ENCODE measurements at places on chromosomes 5 and 9.

DNA sequence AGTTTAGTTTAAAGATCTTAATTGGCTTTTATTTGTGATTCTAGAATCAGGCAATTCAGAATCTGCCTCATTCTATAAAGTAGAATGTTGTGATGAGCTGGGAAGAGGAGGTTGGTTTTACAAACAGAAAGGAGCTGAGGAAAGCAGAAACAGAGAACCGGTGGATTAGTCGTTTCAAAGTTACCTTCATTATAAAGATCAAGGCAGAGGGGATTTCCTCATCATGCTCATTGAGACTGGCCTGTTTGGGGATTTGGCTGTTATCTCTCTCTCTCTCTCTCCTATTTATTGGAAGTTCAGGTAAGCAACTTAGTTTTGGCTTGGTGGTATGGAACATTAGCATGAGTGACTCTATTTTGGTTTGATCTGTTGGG lies 134.0 kb downstream of the GCNT1 start:
- no peak for DNase-seq

GRCh38 chr5:147844846-147845245 lies 13.4 kb upstream of the SPINK1 start:
- DNase-seq = no peak

DNA sequence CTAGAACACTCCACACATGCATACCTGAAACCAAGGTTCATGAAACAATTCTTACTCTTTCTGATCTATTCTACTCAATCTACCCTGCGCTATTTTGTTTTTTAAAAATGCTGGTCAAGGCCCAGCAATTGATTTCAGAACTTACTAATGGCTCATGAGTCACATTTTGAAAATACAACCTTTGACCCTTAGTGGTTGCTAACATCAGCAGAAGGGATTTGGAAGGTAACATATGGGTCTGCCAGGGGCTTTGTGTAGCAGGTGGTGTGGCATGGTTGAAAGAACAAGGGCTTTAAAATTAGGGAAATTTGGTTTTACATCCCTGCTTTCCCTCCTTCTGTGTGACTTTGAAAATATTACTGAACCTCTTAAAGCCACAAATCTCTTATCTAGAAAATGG lies 101.4 kb downstream of the ATG10 start:
- no peak for DNase-seq

- no peak for DNase-seq
These were observed 18.9 kb upstream of the SEMA5A start for GRCh38 chr5:9564752-9565151.
